T-helper 2 cell (primary cell): ENCODE measurements at places on chromosomes 13 and 19.

- no peak for DNase-seq
Measured at GRCh38 chr19:42096255-42096837, 20.4 kb downstream of the ZNF574 start.

DNA sequence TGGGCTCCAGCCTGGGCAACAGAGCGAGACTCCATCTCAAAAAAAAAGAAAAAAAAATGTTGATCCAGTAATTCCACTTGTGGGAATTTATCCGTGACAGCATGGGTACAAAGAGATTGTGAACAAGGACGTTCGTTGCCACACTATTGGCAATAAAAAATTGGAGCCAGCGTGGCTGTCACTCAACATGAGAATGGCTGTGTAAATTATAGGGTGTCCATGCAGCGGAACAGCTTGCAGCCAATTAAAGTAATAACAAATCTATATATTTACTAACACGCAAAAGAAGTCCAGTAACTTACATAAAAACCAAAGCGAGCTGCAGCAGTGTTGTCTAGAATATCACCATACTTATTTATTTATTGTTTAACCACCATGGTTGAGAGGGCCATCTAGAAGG is 19.3 kb downstream of the DPF1 start:
- no peak for DNase-seq

GRCh38 chr13:76160961-76161925 is 525.1 kb downstream of the LMO7 start:
- no peak for DNase-seq

DNA sequence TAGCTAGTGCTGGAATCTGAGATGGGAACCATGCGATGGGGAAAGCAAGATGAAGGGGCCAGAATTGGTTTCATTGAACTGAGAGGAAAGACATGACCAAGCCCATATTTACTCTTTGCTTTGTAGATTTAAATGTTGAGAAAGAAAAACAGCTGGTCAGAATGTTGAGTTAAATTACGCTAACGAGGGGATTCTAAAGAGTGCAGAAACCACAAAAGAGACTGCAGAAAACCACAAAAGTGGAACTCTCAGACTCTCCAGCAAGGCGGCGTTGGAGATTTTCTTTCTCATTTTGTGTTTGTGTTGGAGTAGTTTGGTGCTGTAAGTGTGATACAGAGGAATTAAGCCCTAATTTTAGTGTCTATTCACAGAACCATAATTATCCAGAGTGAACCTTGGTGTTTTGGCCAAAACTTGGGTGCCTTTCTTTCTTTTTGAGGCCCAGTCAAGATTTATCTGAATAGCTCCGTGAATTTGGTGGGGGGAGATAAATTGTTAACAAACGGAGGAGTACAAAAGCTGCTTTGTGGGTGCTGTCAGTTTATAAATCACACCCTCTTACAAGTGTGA is 26.3 kb downstream of the SAE1 start:
- DNase-seq, result peak; percentile 31

DNA sequence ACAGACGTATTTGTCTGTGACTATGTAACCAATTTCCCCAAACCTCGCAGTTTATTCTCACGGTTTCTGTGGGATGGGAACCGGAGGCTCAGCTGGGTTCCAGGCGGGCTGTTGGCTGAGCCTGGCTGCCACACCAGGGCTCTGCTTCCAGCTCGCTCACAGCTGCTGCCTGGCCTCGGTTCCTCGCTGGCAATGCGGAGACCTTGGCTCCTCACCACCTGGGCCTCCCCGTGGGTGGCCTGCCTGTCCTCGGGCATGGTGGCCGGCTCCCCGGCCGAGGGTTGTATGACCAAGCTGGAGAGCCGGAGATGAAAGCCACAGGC is 218.9 kb upstream of the MAB21L1 start:
- DNase-seq, result no peak

DNA sequence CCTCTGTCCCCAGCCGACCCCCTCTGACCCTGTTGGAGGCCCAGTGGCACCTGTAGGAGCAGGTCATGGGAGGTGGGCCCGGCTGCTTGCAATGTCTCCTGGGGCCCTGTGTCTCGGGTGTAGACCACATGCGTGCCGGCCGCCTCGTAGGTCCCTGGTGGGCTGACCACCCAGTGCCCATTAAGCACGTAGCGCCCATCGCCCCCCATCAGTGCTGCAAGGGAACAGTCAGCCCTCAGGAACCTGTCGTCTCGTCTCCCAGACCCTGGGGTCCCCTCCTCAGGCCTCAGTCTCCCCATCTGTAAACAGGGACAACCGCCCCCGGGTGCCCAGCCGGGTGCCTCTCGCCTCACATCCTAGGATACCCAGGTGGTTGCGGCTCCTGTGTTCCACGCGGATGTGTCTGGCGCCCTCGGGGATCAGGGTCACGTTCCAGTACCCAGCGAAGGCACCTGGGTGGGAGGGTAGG is 5.6 kb downstream of the ADAMTSL5 start:
- DNase-seq, result no peak
